ENCODE measurements at places on chromosomes 12 and 14.

DNA sequence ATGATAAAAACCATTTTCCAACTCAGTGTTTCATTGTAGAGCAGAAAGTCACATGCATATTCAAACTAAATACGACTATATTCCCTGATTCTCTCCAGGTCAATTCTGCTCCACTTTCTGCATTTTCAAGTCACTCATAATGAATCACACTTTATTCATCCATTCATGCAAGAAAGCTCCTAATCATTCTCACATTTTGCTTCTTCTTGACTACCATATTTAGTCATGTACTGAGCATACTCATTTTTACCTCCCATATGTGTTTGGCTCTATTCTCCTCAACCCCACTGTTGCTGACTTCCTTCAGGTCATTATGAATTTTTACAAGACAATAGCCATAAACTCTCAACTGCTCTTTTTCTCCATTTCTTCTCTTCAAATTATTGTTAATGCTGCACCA is 43.4 kb upstream of the PIK3C2G start:
- DNase-seq = no peak

DNA sequence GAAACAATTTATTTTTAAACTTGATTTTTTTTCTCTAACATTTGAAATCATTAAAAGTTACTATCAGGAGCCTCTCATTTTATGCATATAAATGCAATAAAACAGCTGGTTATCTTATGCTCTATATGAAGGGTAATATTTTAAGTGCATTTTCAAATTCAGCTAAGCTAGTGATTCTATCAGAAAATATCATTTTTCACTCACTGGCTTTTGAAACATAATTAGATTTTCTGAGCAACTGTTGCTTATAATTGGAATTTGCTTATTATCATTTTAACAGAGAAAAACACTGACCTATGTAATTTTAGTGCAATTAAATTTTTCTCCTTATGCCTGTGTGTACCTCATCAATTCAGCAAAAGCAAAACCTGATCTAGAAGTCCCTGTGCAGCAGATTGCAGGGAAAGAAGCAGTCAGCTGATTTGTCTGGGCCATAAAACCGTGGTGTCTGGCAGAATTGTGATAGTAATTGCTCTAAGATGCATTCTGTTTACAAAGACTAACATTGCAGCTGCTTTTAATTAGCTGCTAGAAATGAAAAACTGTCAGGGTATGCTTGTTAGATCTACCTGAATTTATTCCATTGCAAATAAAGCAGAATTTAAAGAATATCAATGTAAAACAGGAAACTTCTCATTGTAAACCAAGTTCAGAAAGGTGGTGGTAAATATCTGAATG is 75.0 kb downstream of the BICD1 start:
- DNase-seq = no peak

DNA sequence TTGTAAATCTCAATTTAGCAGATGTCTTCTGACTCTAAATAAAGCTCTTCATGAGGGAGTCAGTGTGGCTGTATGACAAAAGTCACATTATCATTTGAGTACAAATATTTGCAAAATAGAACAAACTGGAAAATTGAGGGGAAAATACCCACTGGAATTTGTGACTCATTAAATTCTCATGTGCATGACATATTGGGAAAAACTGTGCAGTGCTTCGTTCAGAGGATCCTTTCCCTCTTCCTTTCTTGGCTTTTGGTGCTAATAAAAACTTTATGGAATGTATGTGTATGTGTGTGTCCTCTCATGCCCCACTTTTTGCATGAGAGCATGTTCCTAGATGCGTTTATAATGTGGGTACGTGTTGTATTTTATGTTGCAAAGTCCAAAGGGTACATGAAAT is 267.8 kb downstream of the KTN1 start:
- no peak for DNase-seq

DNA sequence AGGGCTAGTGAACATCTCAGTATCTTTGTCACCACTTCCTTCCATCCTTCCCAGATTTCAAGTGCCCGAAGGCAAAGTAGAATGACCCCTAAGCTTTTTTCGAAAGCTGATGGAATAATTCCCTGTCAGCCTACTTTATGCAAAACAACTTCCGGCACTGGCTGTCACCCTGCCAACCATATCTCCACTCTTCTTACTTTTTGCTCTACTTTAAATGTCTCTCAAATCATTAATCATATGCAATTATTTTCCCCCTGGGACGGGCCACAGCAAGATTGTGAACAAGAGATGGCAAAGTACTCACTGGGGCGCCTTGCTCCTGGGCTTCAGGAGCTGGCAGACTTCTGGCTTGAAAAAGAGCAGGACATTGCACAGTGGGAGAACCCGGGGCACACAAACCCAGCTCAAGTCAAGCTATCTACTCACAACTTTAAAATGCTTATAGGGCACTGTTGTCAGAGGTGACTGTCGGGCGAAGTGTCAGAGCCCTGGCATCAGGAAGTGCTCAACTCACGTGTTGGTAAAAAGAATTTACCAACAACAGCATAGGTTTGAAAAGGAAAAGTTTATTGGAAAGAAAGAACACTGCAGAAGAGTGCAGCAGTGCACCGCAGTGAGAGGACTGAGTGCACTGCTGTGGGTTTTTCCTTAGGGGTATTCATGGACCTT is 373.5 kb downstream of the PAWR start:
- no peak for DNase-seq

DNA sequence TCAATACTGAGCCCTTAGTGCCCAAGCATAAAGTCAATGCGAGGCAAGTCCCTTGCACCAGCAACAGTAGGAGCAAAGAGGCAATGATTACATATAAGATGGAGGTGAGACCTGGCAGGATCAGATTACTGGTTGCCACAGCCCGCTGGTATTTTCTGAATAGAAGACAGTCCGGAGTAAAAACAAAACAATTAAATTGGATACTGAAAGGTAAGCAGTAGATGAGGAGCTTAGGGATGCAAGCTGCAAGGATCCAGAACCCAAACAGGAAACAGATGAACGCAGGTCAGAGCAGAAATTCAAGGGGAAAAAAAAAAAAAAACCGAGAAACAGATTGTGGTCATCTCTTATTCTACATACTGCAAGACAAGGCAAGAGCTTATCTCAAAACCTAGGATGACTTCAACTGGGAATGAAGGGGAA is 119.6 kb downstream of the MED13L start:
- peak; percentile 70 for DNase-seq

Data from KBM-7 (cell line).